ACHN (cell line): ENCODE measurements at places on chromosomes 11 and 22.

DNA sequence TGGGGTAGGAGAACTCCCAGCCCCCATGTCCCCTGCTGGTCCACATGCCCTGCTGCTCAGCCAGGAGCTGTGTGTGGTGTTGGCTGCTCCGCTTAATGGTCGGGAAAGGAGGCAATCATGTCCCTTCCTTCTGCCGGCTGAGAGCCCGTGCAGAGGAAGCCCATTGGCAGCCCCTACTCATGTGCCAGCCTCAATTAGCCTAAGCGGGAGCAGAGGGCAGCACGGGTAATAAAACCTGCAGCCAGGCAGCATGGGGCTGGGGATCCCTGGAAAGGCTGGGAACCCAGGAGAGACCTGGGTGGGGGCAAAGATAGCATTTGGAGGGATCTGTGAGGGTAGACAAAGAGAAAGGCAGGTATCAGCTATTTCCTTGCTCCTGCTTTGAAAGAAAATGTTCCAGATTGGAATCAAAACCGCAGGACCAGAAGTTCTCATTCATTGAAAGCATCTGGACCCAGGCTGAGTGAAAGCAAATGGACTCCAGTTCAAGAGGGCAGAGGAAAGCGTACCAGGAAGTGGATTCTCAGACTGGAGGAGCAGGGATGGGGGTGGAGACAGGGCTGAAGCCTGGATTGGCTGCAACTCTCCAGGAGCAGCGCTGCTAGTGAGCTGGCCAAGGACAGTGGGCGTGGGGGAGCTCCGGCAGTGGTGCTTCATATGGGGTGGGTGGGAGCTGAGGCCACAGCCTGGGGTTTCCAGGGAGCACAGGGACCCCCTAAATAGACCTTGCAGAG lies 103.4 kb upstream of the NECTIN1 start:
- no peak for DNase-seq

DNA sequence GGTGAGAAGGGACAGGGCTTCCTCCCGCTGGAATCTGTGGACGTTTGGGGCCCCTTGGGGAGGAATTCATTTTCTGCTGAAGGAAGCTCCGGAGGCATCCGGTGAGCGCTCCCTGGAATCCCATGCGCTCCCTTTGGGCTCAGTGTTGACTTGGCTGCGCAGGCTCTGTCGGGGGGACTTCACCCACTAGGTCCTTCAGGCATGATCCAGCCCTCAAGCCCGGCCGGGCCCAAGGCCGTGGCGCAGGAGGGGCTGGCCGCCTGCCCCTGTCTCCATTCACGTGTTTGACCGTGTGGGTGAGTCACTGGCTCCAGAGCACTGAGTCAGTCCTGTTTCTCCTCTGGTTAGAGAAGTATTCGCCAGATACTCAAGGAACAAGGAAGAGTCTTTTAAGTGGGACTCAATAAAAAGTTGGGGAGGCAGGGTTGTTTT lies 1.4 kb downstream of the CTTN start:
- peak; percentile 94 for DNase-seq

- DNase-seq = peak; percentile 97
Observed at GRCh38 chr11:73307323-73308002, 613 bp upstream of the ARHGEF17 start.

GRCh38 chr11:76337469-76337868 lies 43.5 kb downstream of the THAP12 start:
- DNase-seq = no peak

DNA sequence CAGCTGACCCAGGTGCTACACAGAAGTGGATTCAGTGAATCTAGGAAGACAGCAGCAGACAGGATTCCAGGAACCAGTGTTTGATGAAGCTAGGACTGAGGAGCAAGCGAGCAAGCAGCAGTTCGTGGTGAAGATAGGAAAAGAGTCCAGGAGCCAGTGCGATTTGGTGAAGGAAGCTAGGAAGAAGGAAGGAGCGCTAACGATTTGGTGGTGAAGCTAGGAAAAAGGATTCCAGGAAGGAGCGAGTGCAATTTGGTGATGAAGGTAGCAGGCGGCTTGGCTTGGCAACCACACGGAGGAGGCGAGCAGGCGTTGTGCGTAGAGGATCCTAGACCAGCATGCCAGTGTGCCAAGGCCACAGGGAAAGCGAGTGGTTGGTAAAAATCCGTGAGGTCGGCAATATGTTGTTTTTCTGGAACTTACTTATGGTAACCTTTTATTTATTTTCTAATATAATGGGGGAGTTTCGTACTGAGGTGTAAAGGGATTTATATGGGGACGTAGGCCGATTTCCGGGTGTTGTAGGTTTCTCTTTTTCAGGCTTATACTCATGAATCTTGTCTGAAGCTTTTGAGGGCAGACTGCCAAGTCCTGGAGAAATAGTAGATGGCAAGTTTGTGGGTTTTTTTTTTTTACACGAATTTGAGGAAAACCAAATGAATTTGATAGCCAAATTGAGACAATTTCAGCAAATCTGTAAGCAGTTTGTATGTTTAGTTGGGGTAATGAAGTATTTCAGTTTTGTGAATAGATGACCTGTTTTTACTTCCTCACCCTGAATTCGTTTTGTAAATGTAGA lies 1.7 kb downstream of the MALAT1 start:
- DNase-seq = peak; percentile 39

DNA sequence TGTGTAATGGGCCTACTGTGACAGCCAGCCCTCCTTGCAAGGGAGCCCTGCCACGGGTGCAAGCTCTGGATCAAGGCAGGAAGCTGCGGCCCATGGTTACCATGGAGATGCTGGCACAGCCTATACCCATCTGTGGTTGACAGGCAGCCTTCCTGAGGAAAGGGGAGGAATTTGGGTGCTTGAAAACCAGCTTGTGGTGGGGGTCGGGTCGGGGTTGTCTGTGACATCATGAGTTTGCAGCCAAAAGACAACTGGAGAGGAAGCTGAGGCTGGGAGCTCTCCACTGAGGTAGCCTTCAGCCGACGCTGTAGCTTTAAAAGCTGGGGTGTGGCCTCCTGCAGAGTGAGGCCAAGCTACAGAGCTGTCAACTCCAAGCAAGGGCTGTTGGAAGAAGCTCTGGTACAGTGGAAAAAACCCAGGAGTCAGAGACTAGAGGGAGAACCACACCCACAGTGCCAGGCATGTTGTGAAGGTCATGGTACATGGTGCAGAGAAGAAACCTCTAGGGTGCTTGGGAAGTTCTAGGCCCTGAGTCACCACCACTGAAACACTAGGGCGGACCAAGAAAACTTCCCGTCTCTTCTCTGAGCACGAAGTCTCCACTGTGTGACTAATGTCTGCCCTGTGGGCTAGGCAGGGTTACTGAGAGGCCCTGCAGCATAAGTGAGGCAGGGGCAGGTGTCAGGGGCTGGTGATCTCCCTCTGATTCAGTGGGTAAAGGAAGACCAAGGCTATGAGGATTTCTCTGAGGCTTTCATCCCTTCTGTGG lies 10.8 kb upstream of the LDHA start:
- peak; percentile 97 for DNase-seq

DNA sequence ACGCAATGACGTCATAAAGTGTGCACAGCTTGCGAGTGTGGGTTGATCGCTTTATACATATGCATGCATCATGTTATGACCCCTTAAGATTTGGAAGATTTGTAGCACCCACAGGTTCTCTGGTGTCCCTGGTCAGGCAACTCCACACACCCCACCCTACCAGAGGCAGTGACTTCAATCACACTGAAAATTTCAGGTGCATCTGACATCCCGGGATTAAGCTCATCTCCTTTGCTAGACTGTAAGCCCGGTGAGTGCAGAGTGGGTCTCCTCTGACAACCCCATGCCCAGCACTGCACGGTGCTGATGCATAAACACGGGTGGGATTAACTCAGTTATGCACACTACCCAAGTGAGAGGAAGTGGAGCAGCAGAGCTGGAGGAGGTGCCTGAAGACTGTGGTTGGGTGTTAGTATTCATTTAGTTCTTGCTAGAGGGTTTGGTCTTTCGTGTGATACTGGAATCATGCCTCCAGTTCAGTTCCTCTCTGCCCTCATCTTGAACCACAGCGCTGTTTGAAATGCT lies 6.5 kb downstream of the ARSA start:
- peak; percentile 13 for DNase-seq

DNA sequence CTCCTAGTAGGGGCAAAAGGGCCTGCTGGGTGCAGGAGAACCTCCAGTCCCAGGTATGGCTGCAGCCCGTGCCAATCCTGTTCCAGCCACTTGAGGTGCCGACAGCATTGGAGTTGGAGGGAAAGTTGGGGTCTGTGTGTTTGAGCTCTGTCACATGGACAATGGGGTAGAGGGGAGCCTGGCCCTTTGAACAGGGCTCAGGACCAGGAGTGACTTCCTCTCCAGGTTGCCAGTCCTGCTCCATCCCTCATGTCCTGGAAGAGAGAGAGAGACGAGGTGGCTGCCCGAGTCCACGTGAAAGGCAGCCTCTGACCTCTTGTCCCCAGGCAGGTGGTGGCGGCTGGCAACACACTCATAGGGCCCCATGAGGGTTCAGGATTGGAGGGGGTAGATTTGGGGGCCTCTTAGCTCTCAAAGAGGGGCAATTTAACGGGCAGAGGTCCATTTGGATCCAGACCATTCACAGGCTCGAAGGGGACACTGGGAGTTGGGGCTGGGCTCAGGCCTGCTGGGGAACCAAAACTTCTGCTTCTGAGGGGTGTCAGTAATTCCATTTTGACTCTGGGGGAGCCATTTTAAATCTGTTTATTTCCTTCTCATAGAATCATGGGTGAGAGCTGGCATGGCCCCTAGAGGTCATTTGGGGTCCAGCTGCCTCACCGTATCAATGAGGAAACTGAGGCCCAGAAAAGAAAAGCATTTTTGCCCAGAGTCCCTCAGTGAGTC lies 4.1 kb downstream of the ADORA2A start:
- no peak for DNase-seq

DNA sequence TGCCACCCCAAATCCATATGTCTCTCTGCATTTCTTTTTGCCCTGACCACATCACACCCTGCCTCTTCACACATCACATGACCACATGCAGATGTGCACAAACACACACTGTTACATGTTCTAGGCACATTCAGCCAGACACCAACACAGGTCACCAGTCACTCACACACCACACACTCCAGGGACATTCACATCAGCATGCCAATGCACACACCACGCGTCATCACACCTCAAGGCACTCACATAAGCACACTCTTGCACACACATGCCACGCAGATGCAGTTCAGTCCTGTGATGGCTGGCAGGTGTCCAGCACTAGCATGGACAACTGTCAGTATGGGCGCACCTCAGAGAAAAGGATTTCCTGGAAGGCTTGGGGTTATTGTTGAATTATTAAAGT lies 77.0 kb upstream of the MYOD1 start:
- DNase-seq = no peak
